ENCODE measurements at places on chromosomes 12 and 14.

DNA sequence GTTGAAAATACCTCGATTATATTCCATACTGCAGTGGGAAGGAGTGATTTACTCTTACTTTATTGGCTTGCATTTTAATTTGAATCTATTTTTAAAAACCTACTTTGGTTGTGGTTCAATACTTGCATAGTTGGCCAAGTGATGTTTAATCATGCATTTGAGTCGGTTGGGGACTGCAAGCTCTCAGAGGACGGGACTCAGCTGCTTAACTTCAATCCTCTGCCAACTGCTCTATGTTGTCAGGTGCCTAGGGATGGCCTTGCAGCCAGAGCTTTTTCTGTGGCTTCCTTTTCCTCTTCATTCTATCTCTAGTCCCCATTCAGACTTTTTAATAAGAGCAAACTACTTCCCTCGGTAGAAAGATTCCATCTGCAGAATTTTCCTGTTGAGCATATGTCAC lies 53.4 kb upstream of the KRR1 start:
- no peak for DNase-seq

DNA sequence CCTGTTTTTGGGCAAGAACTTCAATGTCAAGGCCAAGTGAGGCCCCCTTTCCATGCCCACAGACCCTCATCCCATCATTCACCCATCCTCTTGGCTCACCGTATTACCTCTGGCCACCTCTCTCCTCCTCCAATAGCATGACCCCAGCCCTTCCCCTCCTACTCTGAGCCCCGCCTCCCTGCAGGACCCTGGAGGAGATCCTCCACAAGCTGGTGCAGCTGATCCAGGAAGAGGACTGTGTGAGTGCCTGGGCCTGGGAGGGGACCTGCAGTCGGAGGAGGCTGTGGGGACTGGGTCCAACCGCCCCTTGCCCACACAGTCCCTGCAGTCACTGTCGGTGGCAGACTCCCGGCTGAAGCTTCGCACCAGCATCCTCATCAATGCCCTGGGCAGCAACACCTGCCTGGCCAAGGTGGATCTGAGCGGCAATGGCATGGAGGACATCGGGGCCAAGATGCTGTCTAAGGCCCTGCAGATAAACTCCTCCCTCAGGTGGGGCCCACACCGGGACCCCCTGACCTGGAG lies 7.2 kb downstream of the CARMIL3 start:
- DNase-seq, result no peak

DNA sequence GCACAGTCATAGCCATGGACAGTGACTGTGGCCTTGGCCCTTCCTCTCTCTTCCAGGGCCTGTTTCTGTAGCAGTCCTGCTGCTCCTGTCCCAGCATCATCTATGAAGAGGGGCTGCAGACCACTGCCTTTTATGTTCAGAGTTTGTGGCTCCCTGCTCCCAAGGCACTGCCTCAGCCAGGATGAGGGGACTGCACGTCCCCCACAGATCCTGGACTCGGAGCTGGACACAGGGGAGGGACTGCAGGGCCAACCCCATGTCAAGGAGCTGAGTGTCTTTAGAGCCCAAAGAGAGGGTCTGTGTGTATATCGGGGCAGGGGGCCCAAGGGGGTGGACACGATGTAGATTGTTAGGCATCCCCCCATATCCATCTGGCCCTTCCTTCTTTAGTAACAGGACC lies 60.6 kb upstream of the DIO3 start:
- DNase-seq, result no peak

DNA sequence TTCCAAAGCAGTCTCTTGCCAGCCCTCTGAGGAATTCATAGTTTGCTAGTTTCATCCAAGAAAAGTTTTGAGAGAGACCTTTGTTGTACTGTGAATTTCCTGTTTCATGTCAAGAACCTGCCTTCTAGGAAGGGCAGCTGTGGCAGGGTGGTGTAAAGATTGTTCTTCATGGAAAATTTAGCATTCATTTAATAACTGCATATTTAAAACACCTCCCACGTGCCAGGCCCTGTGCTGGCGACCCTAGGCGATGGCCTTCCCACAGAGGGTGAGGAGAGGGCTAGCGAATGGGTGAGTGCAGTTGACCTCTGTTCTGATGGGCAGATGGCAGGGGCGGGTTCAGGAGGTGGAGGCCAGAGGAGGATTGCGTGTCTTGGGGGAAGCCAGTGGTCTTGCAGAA lies 43.2 kb downstream of the MLXIP start:
- DNase-seq, result no peak

DNA sequence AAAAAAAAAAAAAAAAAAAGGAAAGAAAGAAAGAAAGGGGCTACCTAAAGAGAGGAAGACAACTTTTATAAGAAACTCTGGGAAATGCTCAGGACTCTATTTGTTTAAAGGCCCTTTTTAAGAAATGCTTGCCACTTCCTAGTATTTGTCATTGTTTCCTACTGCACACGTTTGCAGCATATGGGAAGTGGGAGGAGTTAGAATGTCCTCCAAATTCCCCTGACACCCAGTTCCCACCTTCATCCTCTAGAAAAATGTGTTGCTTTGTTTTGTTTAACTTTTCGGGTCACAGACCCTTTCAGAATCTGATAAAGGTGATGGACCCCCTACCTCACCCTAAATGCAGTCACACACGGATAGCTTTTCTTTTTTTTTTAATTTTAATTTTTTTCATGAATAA lies 40.8 kb downstream of the NINJ2 start:
- DNase-seq, result no peak

- no peak for DNase-seq
Observed at GRCh38 chr12:84492351-84492883, 420.2 kb downstream of the SLC6A15 start.

- no peak for DNase-seq
Observed at GRCh38 chr14:75587388-75587787, 9.0 kb downstream of the FLVCR2 start.

DNA sequence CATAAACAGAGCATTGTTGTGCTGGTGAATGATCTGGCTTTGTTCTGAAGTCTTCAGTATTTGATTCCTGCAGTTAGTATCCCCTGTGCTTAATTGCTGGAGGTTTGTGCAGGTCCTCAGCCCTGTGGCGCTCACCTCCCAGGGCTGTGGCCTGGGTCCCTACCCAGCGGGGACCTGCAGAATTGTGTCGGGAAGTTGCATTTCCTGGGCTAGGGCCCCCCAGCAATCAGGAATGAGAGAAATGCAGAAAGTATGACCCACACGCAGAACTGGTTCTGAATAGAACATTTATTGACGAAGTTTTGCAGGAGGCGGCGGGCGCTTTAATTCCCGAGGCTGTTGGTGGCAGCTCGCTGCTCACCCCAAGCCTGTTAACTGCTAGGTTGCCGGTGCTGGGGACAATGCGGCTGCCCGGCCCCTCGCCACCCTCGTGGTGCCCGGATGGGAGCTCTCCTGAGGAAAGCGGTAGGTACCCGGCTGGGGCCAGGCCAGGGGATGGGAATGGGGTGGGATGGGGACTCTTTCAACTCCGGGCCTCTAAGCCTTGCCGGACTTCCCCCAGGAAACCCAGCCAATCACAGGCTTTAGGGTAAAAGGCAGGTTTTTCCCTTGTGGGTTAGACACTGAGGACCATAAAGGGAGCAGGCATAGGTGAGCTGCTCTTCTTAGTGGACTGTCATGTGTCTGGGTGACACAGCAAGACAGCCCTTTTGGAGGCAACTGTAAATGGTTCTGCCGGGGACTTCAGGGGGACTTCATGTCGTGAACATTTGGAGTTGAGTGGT lies 11.6 kb downstream of the PLEKHG3 start:
- peak; percentile 87 for DNase-seq

GRCh38 chr12:3160081-3160480 lies 82.9 kb downstream of the TSPAN9 start:
- DNase-seq, result no peak

DNA sequence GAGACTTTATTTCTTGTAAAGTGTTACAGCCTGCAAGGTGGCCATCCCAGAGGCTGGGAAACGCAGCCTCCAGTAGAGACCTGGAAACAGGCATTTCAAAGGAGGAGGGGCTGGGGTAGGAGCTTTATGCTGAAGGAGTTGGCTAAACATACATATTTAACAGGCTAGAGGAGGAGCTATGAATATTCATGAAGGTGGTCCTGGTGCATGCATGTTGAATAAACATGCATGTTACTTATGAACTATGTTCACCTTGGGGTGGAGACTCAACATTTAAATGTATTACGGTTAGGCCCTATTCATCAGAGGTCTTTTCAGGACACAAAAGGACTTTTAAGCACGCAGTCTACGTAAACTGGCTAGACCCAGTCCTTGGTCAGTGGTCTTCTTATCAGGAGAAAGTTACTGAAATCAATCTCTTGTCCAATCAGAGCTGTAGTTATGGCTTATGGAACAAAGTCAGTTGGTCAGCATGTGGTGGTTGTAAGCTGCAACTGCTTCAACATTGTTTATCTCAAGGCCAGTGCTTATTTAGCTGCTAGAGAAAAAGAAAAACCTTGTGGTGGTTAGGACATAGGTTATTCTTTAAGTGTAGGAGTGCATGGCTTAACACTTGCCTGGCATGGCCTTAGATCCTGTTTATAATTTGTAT lies 11.4 kb upstream of the ARF6 start:
- no peak for DNase-seq

DNA sequence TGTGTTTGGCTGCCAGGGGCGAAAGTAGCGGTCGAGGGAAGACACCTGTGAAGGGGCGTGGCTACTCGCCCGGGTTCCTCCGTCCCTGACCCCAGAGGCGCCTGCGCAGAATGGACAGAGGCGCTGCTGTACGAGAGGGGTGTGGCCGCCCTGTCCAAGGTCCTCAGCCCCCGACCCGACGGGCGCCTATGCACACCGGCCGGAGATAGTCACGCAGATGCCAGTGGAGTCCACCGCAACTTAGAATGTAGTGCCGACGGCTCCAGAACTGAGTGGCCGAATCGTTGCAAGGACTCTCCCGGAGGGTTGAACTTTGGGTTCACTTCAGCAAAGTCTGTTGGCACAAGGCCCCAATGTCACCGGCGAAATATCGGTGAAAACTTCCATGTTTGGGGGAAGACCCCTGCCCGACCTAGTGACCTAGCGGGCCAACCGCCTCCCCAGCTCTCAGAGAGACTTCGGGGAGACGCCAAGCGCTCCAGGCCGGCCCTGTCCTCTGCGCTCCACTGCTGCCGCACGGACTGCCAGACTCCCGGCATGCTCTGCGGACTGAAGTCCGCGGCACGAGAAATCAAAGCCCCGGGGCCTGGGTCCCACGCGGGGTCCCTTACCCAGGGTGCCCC lies 541 bp upstream of the RNU6-7 start:
- DNase-seq, result peak; percentile 72

DNA sequence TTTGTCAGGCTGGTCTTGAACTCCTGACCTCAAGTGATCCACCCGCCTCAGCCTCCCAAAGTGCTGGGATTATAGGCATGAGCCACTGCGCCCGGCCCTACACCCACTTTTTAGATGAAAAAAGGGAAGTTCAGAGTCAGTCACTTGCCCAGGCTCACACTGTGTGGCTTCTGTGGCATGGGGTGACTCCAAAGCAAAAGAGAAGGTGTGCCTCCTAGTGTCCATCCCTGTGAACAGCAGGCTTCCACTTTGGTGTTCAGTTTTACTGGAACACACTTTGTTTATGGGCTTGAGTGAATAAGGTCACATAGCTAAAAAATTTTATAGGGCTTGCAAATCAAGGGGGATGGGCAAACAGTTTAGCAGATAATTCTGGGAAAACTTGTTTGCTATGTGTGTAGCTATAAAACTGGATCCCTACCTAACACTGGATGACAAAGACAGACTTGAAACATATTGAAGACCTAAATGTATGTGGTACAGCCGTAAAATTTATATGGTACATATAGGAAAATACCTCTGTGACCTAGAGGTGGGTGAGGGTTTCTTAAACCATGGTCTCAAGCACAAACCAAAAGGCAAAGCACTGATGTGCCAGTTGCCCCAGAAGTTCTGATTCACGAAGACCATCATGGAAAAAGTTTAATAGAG lies 54.9 kb downstream of the EID3 start:
- DNase-seq, result peak; percentile 45

DNA sequence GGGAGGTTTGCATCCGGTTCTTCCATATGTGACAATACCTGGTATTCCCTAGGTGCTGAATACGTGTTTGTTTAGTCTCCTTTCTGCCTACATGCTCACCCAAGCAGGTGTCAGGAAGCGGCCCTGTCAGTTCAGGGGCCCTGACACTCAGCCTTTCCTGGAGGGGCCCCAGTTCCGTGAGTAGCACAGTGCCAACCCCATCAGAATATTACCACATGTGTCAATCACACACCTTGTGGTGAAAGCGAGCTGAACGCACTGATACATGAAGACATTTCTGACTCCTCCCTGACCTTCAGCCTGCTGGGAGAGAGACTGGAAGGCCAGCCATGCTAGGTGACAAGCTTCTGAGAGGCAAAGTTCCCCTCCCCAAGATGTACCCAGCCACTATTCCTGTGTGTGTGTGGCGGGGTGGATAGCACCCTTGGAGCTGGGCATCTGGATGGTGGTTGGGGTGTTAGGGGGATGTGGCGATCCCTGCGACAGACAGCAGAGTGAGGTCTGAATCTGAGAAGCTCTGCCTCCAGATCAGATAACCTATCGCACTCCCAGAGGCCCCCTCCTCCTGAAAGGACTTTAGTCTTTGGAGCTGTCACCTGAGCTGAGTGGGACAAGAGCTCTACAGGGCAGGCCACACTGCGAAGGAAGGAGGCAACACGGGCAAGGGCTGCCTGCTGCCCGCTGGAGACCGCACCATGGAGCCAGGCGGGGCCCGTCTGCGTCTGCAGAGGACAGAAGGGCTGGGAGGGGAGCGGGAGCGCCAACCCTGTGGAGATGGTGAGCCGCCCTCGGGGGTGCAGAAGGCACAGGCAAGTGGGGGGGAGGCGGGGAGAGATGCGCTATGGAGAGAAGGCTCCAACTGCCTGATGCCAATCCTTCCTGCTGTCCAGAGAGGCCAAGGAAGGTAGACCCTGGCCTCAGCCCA lies at the start of gene SOAT2:
SOAT2 (plus strand) TSS at position 604 of the 925 bp plus-strand sequence; CDS start at position 696, 92 bp downstream.
- DNase-seq, result no peak

GRCh38 chr14:28055008-28055407 lies 711.6 kb upstream of the FOXG1 start:
- no peak for DNase-seq

- peak; percentile 53 for DNase-seq
Observed at GRCh38 chr12:95918194-95918993, 24.0 kb downstream of the CCDC38 start.

DNA sequence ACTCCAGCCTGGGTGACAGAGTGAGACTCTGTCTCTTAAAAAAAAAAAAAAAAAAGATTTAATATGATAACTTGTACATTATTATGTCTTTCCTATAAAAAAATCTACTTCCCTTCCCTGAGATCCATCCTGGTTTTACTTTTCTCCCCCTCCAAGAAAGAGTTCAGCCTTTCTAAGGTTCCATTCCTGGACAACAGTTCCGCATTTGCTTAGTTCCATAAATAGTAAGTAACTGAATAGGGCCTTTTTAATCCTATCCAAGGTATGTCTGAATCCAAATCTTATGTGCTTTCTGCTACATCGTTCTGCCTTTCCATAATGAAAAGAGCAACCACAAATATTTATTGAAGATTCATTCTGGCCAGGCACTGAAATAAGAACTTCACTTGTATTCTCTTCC lies 187.8 kb downstream of the DACT1 start:
- DNase-seq, result no peak
